ENCODE measurements at places on chromosomes 4 and X. TPM values are rescaled to one million over a fixed set of nuclear protein-coding genes. Genes with fewer than 3 reads are reported as not detected.

Gene PAGE2
- not detected for polyA plus RNA-seq

- H3K27ac ChIP-seq: no peak overlapping the region
- no peaks in the 10 kb centered on the region for H3K27me3 ChIP-seq
- peaks cover 9% of the 10 kb centered on the region for H3K36me3 ChIP-seq
Measured at GRCh38 chr4:47566566-47566965, 81.5 kb downstream of the ATP10D start.

- H3K4me1 ChIP-seq: no peaks in the 10 kb centered on the region
- H3K4me3 ChIP-seq: no peak overlapping the region
- no peak for DNase-seq
Measured at GRCh38 chr4:12126474-12126873, 697.8 kb upstream of the HS3ST1 start.

Gene MAGEA8
- polyA plus RNA-seq: not detected

DNA sequence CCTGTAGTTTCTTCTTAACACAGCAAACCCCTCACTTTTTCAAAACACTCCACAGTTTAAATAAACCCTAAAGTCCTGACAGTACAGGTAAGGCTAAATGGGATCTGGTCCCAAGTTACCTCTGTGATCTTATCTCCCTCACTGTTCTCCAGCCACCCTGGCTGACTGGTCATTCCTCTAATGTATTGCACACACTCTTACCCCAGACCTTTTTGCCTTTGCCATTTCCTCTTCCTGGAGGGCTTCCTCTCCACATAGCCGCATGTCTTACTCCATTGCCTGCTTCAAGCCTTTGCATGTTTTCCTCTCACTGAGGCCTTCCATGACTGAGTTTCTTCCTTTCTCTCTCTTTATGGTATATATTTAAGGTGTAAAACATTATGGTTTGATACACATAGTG, 19.5 kb upstream of the ANXA3 start:
- no peaks in the 10 kb centered on the region for H3K4me1 ChIP-seq
- no peaks in the 10 kb centered on the region for H3K27me3 ChIP-seq
- DNase-seq: no peak
- no peak overlapping the region for H3K27ac ChIP-seq
- no peak overlapping the region for H3K4me3 ChIP-seq

DNA sequence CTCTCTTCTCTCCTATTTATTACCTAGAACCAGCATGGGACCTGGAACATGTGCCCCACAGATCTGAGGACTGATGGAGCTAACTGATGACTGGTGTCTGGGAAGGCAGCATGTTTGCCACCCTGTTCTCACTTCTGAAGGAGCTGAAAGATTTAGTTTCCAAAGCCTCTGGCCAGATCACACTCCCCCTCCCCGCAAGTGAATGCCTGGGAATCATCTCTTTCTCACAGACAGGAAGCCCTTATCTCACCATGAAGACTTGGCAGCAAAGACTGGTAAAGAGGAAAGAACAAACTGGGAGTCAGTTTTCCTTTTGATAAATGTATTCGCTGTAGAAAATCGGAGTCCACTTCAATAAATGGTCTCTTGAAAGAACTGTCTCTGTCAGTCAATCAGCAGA, 21.0 kb upstream of the PCYT1B start:
- H3K36me3 ChIP-seq: no peaks in the 10 kb centered on the region
- no peaks in the 10 kb centered on the region for H3K4me1 ChIP-seq
- DNase-seq: no peak
- no peak overlapping the region for H3K27ac ChIP-seq
- H3K4me3 ChIP-seq: no peak overlapping the region

Gene FAM149A
- polyA plus RNA-seq: 12.0 TPM

DNA sequence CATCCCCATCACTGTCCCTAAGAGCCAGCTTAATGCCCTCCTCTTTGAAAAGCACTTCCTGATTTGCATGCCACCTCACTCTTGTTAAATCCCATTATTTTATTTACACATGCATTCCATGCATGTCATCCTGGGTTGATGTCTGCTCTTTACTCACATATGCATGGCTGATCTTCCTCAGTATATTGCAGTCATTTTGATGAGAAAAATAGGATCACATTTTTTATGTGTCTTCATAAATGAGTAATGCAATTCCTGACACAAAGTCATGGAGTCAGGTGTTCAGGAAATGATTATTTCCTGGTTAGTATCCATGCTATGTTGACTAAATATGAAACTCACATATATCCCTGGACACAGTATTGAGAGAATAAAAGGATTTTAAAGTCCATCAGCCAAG, 204.7 kb downstream of the SLIT2 start:
- no peak for DNase-seq
- no peaks in the 10 kb centered on the region for H3K36me3 ChIP-seq
- H3K4me1 ChIP-seq: no peaks in the 10 kb centered on the region

GRCh38 chr4:4689694-4690440, 148.0 kb upstream of the STX18 start:
- no peaks in the 10 kb centered on the region for H3K4me1 ChIP-seq
- no peak for DNase-seq
- no peak overlapping the region for H3K4me3 ChIP-seq
- no peaks in the 10 kb centered on the region for H3K36me3 ChIP-seq
- no peak overlapping the region for H3K27ac ChIP-seq
- no peaks in the 10 kb centered on the region for H3K27me3 ChIP-seq

Gene SRPK3
- polyA plus RNA-seq: not detected
